ENCODE measurements at places on chromosomes 12 and 14.

- no peak for DNase-seq
Measured at GRCh38 chr12:32566663-32567295, 112.3 kb upstream of the DNM1L start.

DNA sequence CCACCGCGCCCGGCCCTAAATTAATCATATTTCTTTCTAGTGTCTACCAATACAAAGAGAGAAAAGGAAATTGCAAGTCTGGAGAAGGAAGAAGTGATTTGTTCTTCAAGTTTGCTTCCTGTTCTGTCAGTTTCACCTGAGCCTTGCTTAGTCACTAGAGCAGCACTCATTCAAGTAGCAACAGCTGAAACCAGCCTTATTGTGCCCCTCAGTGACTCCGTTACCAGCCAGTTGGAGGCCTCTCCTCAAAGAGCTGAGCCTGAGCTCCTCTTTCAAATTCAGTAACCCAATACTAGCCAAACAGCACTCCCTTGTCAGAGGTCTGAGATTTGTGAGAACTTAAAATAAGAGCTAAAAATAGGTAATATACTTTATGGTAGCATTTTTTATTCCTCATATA is 17.4 kb downstream of the PAWR start:
- no peak for DNase-seq

- no peak for DNase-seq
Measured at GRCh38 chr12:42809226-42809625, 219.7 kb upstream of the PRICKLE1 start.

DNA sequence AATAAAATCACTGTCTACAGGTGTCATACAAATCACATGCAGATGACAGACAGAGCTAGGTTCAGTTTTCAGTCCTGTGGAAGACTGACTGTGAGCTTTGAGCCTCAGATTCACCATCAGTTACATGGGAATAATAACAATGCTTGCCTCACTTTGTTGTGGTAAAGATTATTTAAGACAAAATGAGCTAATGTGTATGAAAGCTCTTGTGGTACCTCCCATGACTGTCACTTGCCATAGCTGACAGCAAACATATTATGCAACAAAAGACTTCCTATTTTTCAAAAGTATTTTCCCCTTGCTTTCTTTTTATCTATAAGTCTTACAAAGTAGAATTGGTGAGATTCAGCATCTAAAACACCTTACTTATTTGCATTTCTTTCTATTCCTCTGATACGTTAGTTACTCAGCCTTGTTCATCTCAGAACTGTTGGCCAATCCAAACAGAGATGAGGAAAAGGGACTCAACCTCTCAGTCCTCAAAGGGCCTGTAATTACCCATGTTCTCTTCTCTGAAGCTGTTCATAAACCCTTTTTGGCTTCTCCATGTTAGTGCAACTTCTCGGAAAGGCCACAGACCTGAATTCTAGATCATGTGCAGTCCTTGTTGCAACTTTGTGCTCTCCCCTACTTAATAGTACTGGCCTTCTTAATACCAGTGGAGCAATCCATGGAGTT is 8.8 kb upstream of the DDHD1 start:
- DNase-seq, result no peak

- DNase-seq, result no peak
Measured at GRCh38 chr14:38623661-38624060, 367.8 kb upstream of the CLEC14A start.

- no peak for DNase-seq
Measured at GRCh38 chr12:7502612-7503011, 965 bp downstream of the CD163 start.

DNA sequence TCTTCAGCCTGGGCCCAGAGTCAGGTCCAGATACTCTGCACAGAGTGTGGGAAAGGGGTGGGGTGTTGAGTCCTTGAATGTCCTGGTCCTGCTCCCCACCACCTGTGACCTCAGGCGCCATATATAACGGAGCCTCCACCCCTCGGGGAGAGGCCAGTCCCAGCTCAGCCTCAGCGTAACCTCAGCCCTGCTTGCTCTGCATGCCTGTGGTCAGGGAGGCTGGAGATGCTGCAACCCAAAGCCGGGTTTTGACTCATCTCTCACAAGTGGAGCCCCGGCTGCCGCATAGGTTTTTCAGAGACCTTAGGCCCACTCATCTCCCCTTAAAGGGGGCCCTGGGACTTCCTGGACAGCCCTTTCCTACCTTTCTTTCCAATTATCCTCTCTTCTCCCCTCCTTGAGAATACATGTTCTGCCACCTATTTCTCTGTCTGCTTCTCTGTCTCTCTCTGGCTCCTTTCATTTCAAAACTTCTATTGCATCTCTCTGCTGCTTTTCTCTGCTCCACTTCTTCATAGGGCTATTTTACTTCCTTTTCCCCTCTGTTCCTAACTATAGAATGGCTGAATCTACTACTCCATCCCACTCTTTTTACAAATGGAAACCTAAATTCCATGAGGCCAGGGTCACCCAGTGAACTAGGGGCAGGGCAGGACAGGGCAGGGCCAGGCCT is 1.2 kb downstream of the ITGB7 start:
- no peak for DNase-seq

- no peak for DNase-seq
Measured at GRCh38 chr14:87052646-87053225, 940.2 kb downstream of the GALC start.

GRCh38 chr14:74508844-74509428 is 15.4 kb downstream of the ISCA2 start:
- no peak for DNase-seq

Data from cortex of kidney (tissue), 1 donor.